ENCODE measurements at places on chromosomes 7 and 10.

DNA sequence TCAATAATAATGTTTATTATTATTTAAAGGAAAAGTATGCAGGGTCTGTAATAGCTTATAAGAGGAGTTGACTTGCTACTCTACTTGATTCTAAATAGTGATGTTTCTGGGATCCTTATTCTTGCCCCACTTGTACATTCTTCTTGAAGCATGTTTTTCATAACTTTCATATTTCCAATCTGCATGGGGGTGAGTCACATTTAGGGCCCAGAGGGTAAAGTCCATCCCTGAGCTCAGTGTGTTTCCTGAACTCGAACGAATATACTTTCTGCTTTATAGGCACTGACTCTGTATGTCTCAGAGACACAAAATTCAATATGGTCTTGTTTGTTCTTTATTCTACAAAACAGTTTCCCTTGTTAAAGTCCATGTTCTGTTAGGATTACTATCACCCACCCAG is 61.0 kb upstream of the SMIM30 start:
- no peak for DNase-seq

- no peak for DNase-seq
Measured at GRCh38 chr7:131633342-131633843, 77.0 kb upstream of the PODXL start.

DNA sequence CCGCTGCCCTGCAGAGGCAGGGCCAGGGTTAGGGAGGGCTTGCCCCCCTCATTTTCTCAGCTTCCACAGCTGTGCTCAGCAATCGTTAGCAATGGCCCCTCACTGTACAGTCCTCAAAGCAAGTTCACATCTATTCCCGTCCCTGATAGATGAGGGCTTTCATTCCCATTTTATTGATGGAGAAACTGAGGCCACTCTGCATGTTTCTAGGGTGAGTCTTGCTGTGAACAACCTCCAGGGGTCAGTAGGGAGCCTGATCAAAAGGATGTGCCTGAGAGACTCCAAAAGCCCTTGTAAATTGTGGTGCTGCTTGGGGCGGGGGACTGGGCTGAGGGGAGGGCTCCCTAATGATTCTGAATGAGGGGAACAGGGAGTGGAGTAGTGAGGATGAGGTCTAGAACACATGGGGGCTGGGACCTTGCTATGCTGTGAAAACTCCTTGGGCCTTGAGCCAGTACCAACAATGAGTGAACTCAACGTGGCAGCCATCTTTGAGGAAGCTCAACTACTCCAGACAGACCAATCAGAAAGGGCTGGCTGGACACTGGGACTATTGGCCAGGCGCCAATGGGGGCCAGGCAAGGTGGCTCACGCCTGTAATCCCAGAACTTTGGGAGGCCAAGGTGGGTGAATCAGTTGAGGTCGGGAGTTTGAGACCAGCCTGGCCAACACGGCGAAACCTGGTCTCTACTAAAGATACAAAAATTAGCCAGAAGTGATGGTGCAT is 6.7 kb upstream of the GRIFIN start:
- no peak for DNase-seq

- DNase-seq: no peak
Measured at GRCh38 chr7:75658369-75658768, 80.4 kb downstream of the HIP1 start.

Measured in urinary bladder (tissue), 4 donors.